CD8-positive, alpha-beta memory T cell (primary cell): ENCODE measurements at places on chromosomes 1 and 21. TPM values are rescaled to one million over a fixed set of nuclear protein-coding genes. Genes with fewer than 3 reads are reported as not detected.

The FNDC5 gene
- 0.77 TPM for polyA plus RNA-seq

The LCE1B gene
- not detected for polyA plus RNA-seq

The BTBD8 gene
- polyA plus RNA-seq = 0.58 TPM

The KIAA1614 gene
- polyA plus RNA-seq = 0.10 TPM

The CXADR gene
- polyA plus RNA-seq = 0.81 TPM

DNA sequence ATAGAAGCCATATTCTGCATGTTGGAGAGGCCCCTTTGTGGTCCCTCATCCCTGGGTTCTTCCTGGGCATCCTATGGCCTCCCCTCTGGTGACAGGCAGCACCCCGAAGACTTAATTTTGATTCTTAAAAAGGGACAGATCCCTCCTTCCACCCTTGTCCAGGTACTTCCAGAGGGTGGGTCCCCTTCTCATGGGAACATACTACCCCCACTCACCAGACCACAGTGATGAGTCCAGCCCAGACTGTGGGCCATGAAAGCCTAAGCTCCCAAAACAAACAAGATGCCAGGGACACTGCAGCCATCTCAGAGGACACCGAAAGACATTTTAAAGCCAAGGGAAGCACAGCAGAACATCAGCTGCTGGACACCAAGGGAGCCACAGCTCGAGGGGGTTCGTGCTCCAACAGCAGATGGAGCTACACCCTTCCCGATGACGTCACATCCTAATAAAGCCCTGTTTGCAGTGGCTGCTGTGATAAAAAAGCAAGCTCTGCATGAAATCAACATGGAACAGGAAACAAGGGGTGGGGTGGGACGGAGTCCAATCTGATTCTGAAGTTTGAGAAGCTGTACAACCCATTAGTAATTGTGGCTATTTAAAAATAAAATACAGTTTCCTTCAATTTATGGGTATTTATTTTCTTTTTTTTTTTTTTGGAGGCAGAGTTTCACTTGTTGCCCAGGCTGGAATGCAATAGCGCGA is 32.4 kb downstream of the GNB1 start:
- H3K4me1 ChIP-seq = peaks cover 72% of the 10 kb centered on the region
- H3K27ac ChIP-seq = no peak overlapping the region
- H3K36me3 ChIP-seq = peaks cover 3% of the 10 kb centered on the region

DNA sequence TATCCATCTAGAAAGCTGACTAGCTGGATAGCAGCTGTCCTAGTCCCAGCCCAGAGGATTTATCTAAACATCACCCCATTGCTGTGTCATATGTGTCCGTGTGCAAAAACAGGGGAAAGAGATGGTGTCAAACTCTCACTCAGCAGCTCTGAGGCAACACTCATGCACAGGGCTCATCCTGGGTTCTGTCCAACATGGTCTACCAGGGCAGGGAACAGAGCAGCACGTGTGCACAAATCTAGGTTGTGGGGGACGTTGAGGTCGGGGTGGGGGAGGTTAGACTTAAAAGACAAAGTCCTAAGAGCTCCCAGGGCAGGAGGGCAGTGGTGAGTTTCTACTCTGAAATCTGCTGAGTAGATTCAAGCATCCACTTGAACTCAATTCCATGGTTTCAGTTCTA is 16.2 kb downstream of the PI4KB start:
- no peak for DNase-seq
- H3K27ac ChIP-seq = peak overlapping the region; percentile 26
- peaks cover 78% of the 10 kb centered on the region for H3K36me3 ChIP-seq
- H3K4me1 ChIP-seq = peaks cover 19% of the 10 kb centered on the region
- H3K27me3 ChIP-seq = no peaks in the 10 kb centered on the region
- no peak overlapping the region for H3K4me3 ChIP-seq

DNA sequence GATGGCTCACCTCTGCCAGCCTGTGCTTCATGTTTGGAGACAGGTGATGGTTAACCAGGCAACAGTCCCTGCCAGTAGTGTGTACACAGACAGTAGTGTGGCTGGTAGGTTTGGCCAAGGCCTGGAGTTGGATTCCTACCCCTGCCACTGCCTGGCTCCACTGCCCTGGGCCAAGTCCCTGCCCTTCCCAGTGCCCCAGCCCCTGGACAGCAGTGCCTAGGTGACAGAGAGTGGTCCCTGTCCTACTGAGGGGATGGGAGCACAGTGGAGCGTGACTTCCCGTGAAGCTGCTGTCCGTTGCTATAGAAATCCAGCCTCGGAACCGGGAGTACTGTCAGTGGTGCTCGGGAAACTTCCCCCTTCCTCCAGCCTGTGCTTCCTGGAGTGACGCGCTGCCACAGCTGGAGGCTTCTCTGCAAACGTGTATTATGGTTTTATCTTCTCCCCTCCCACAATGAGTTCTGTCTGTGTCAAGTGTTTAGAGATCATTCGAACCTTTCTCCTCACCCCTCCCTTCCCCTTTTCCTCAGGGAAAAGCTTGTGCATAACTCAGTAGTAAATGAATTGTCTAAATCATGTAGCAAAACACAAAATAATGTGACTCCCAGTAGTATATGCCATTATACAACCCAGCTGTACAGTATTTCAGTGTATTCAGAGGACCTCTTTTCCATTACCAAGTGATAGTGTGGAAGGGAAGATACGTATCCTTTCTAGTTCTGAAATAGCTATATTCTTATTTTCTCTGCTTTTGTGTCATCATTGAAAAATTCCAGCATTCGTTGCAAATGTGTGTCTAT is 73.4 kb downstream of the GALNT2 start:
- H3K36me3 ChIP-seq = no peaks in the 10 kb centered on the region
- no peak overlapping the region for H3K4me3 ChIP-seq
- DNase-seq = no peak
- no peaks in the 10 kb centered on the region for H3K27me3 ChIP-seq

- H3K27me3 ChIP-seq = no peaks in the 10 kb centered on the region
- H3K36me3 ChIP-seq = no peaks in the 10 kb centered on the region
- no peak overlapping the region for H3K27ac ChIP-seq
- no peak overlapping the region for H3K4me3 ChIP-seq
- no peaks in the 10 kb centered on the region for H3K4me1 ChIP-seq
These were observed 428.2 kb downstream of the SMYD3 start for GRCh38 chr1:246078888-246079252.

GRCh38 chr1:175841738-175842187 is 98.4 kb upstream of the TNR start:
- no peaks in the 10 kb centered on the region for H3K4me1 ChIP-seq
- H3K27me3 ChIP-seq = no peaks in the 10 kb centered on the region
- H3K27ac ChIP-seq = no peak overlapping the region

GRCh38 chr1:211797994-211798393 is 32.6 kb downstream of the LPGAT1 start:
- no peak overlapping the region for H3K27ac ChIP-seq
- no peak overlapping the region for H3K4me3 ChIP-seq
- H3K36me3 ChIP-seq = no peaks in the 10 kb centered on the region
- no peak for DNase-seq
- no peaks in the 10 kb centered on the region for H3K27me3 ChIP-seq
- no peaks in the 10 kb centered on the region for H3K4me1 ChIP-seq
